ENCODE measurements at places on chromosomes 2 and 18. TPM values are rescaled to one million over a fixed set of nuclear protein-coding genes. Genes with fewer than 3 reads are reported as not detected.

DNA sequence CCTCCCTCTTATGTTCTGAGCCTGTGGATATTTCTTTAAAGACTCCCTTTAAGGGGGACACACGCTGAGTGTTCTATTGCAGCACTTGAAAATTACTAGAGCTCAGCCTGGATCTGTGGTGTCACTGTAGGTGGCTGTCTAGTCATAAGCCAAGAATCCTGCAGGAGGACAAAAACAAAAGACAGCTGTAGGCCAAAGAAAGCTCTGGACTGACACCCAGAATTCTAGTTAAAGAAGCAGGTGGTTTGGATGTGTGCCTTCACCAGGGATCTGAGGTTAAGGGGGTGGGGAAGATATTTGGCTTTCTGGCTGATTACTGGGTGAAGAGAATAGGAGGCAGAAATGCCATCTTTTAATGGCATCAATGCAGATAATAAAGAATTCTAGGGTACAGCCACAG is 842.5 kb upstream of the NXPH2 start:
- DNase-seq, result no peak

Gene SLC14A1
- total RNA-seq, result 1.0 TPM

Gene MARCHF4
- 0.73 TPM for total RNA-seq

- no peak for DNase-seq
These were observed 154.5 kb upstream of the RBMS1 start for GRCh38 chr2:160647967-160648685.

- no peak for DNase-seq
These were observed 276.5 kb upstream of the MC4R start for GRCh38 chr18:60649107-60649506.

Gene SRBD1
- 14.6 TPM for total RNA-seq

All from left colon (tissue), 2 donors.